ENCODE measurements at places on chromosomes 1 and 21.
A peak's percentile ranks its signal among the peaks of the same experiment; 100 is the strongest.

- no peak for DNase-seq
Observed at GRCh38 chr1:244137725-244138124, 86.6 kb downstream of the ZBTB18 start.

GRCh38 chr1:228976316-228976715, 241.0 kb downstream of the RHOU start:
- DNase-seq = no peak

GRCh38 chr1:211382182-211382713, 55.6 kb downstream of the TRAF5 start:
- DNase-seq = no peak

DNA sequence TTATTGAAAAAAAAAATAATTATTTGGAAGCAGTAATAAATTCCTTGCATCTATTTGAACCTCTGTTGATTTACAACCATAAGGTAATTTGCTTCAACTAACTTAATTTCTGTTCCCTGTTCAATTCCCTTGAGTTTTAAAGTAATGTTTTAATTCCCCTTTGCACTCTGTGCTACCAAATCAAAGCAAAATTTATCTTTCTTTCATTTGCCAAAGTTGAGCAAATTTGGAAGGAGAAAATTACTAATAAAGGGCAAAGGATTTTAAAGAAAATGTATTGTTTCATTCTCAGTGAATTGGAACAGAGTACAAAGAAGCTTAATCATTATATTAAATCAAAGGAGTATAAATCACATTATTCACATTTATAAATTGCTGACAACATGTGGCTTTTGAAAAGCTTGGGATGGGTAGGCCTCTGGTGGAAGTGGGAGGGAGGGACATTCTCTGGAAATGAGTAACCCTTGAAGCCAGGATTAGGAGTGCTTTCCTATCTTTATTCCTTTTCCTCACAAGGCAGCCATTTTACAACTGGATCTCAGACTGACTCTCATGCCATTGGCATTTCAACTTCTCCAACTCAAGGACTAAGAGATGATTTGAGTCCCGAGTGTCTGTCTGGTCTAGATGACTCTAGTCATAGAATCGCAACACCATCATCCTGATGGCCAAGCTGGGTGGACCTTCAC, 331.6 kb upstream of the DUSP10 start:
- no peak for DNase-seq

DNA sequence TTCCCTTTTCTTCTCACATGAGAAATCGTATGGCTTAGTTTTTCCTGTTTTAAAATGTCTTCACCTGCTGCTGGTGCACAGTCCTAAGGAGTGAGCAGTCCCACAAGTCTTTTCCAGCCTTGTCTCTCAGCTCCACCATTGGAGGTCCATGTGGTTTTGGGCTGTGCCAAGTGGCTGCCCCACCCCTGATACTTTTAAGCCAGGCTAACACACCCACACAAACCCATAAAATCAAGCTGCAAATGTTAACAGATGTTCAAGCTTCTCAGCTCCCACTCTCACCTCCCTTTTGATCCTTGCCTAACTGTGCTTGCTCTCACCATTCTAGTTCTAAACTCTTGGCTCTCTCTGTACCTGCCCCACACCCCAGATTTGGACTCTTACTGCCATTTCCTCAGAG, 74.5 kb upstream of the COL24A1 start:
- DNase-seq = no peak

- DNase-seq = no peak
Observed at GRCh38 chr1:109573785-109574184, 25.4 kb downstream of the GNAI3 start.

DNA sequence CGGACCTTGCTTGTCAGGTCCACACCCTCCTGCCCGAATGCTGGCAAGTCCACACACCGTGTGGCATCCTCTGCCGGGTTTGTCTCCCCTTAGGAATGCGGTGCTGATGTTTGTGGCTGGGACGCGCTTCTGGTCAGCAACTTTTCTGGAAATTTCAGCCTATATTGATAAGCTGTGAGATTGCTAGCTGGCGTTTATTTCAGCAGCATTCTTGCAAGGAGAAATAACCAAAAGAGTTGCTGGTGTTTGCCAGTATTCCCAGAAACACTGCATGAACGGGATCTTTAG, 601 bp downstream of the CEPT1 start:
- no peak for DNase-seq

- DNase-seq = peak; percentile 79
Observed at GRCh38 chr1:214476229-214476985, 75.0 kb downstream of the PTPN14 start.

- no peak for DNase-seq
Observed at GRCh38 chr1:159338018-159338417, 35.9 kb downstream of the FCER1A start.

GRCh38 chr1:12142891-12143630, 23.7 kb upstream of the TNFRSF1B start:
- no peak for DNase-seq

DNA sequence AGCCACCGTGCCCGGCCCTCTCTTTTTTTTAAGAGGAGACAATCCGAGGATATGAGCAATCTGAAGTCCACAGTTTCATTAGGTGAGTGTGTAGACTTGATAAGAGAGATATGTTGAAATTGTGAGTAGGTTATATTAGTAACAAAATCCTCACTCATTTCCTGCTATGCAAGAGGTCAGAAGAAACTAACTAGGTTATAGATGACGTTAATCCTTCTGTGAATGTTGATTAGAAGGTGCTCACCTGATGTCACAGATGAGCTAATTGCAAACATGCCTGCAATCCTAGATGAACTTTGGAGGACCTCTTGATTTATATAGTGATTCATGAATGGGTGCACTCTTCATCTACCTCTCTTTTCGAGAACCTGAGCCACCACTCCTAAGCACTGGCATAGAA, 29.3 kb downstream of the NTMT2 start:
- no peak for DNase-seq

DNA sequence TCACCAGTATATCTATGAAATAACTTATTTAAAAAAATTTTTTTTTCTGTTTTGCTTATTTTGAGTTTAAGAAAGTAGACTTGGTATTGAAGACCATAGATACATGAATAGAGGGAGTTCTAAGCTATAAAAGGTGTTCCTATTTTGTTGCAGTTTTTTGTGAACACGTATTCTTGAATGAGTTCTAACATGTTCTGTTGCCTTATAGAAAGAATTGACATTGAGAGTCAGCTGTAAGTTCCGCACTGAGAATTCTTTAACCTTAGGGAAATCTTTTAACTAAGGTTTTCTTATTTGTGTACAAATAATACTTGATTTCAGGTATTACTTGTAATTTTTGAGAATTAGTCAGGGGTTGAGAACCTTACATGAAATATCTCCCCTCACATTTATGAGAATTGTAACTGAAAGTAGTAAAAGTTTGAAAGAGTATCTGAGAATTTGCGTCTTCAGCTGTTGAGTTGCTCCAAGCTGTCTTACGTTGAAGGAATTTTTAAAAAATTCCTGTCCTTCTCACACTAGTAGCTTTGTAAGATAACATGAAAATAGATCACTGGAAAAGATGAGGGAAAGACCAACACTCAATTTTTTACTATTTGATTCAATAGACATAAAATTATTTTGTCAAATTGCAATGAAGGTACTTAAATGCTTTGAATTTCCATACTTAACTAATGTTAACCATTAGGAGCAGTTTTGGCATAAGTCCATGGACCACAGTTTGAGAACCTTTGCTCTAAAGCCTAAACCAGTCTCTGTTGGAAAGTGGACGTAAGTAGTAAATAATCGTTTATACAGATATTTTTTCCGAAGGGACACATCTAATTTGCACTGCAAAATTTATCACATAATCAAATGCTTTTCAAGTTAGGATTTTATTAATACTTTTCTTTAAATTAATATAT, 3.8 kb downstream of the DR1 start:
- no peak for DNase-seq

- DNase-seq = no peak
Observed at GRCh38 chr1:201903135-201903534, 14.4 kb downstream of the SHISA4 start.

- peak; percentile 72 for DNase-seq
Observed at GRCh38 chr1:32753532-32754316, 51.2 kb upstream of the SYNC start.

DNA sequence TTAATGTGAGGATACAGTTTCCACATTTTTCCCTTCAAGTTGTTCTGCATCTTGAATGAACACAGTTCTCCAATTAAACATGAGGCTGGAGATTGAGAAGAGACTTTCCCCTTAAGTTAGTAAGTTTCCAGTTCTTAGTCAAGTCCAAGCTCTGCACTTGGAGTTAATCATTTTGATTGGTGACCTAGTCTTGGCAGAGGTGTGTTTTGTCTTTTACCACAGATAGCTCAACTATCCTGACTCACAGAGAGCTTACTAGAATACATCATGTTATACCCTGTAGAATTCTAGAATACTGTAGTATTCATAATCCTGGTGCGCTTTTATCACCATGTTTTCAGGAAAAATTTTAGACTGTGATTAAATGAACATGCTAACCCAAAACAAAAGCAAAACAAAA, 129.2 kb downstream of the CYYR1 start:
- DNase-seq = no peak

- DNase-seq = peak; percentile 90
Observed at GRCh38 chr21:33682992-33683627, 40.8 kb downstream of the ITSN1 start.

DNA sequence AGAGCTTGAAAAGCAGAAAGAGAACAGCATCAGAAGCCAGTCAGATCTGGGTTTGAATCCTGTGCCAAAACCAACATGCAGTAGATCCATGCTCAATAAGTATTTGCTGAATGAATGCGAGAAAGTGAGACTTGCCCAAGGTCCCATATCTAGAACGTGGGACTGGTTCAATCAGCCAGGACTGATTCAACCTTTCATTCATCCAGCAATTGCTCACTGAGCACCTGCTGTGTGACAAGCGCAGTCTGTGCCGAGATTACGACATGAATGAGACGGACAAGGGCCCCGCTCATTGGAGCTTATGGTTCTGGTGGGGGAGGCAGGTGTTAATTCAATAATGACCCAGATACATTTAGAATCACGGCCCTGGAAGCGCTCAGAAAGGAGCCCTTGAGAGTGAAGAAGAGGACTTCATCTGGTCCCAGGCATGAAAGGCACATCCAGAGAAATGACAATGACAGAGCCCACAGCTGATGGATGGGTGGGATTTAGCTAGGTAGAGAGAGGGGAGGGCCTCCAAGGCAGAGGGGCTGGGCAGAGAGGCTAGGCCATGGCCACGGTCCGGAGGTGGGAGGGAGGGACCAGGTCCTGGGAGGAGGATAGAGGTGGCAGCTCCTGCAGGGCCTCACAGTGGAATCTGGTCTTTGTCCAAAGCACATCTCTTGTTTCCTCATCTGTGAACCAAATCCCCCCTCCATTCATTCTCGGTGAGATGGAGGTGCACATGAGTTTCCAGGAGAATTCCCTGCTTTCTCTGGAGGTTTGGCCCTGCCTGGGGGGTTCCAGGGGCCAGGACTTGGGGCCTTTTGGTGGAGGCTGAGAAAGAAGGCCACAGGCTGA, 4.2 kb upstream of the FAM131C start:
- DNase-seq = no peak

DNA sequence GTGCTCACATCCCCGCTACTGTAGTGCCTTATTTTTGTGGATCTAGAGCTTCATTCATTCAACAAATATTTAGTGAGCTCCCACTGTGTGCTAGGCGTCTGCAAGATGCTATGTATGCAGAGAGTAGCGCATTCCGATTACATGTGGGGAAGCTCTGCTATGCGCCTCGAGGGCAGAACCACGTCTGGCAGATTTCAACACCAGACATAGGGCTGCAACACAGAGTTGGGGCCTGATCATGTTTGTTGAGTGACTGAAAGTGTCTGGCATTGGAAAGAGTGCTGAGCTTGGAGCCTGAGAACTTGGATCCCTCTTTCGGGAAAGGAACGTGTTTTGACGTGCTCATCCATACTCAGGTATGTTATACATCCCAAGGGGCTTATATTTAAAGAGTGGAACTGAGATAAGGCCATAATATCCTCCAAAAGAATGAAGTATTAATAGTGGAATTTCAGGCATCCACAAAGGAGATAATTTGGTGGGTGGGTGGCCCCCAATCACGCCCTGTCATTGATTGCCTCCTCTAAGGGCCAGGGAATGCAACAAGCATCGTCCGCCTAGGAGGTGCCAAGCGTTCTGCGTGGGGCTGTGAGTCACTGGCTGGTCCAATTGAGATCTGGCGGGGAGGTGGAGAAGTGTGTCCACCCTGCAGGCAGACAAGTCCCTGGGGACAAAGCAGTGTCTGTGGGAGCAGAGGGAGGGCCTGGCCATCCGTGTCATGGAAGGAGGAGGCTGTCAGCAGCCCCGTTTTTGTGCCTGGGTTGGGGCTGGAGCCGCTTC, 62.8 kb upstream of the ZBTB40 start:
- no peak for DNase-seq

- DNase-seq = no peak
Observed at GRCh38 chr1:186391841-186392240, 16.2 kb downstream of the ODR4 start.

GRCh38 chr1:31828341-31828740, 12.5 kb upstream of the SPOCD1 start:
- no peak for DNase-seq

GRCh38 chr21:45373991-45374816, 30.8 kb upstream of the COL18A1 start:
- DNase-seq = no peak

DNA sequence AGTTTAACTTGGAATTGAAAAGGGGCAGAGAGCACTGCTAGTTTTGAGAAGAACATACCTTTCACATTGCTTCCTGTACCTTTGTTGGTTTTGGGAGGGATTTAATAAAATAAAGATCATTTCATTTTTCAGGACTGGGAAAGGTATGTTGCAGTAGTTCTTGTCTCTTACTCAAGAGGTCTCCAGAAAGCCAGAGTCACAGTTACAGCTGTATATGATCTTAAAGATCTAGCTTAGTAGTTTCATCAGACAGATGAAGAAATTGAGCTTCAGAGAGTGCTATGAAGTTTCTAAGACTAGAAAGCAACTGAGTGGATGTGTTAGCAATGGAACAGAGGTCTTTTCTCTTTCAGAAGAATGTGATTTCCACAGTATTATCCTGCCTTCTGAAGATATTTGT, 1.0 kb downstream of the OR10K2 start:
- no peak for DNase-seq

- no peak for DNase-seq
Observed at GRCh38 chr1:27601771-27602461, 2.0 kb downstream of the AHDC1 start.

- DNase-seq = no peak
Observed at GRCh38 chr1:98979463-98979862, 25.2 kb downstream of the PLPPR5 start.

DNA sequence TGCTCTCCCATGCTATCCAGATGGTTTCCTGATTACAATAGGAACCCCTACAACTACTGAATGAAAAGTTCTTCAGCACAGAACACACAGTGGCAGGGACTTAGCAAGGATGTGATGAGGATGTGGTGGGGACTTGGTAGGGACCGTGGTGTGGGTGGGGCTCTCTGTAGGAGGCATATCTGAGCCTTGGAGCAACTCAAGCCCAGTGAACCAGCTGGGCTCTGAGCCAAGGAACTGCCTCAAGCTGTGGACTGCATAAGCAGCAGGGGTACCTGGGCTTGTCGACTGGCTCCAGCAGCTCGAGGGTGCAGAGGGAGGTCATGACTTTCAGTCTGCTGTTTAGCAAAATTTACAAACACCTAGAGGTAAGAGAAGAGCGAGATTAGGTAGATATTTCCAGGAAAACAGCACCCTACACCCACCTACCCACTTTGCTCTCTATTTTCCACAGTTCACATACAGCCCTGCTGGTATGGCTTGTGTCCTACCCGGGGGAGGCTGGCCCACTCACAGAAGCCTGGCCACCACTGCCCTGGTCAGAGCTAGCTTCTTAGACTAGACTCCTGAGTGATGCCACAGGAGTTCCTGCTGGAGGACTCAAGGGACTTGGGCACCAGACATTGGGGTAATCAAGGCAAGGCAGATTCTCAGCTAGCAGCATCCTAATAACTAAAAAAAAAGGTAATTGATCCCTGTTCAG, 86.8 kb upstream of the GCLM start:
- no peak for DNase-seq
